Activated naive CD4-positive, alpha-beta T cell (primary cell): ENCODE measurements at places on chromosomes 12 and 14.

GRCh38 chr12:87127272-87127671 is 871.1 kb upstream of the MGAT4C start:
- no peak for DNase-seq

DNA sequence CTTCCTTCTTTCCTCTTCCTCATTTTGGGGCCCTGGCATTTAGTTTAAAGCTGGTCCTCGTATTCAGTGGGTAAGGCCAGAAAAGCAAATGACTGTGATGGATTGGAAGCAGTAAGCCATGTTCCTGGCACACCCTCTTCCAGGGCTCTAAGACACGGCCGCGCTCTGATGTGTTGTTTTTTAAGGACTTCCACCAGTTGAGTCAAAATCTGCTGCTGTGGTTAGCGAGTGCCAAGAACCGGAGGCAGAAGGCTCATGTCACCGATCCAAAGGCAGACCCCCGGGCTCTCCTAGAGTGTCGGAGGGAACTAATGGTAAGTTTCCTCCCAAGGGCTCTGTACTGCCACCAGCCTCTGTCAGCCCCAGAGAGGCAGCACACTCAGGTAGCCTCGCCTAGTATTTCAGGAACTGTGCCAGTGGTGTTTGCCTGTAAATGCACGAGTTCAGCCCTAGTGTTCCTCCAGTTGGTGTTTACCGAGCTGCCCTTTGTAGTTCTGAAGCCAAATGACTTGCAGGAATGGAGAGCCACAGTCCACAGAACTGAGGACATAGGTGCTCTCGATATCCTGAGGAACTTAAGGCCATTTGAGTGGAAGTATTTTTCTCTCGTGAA is 72.7 kb downstream of the ESR2 start:
- no peak for DNase-seq

DNA sequence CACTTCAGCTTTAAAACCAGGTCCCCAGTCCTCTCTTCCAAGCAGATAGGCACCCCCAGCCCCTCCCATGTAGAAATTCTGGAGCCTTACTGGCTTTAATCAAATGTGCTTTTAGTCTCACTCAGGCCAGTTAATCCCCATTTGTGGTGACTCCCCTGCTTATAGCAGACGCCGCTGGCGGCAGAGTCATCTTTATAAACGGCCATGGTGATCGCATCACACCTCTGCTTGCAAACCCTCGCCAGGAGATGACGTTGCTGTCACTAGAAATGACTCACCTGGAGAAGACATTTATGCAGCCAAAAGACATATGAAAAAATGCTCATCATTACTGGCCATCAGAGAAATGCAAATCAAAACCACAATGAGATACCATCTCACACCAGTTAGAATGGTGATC is 369.3 kb downstream of the VRK1 start:
- no peak for DNase-seq

DNA sequence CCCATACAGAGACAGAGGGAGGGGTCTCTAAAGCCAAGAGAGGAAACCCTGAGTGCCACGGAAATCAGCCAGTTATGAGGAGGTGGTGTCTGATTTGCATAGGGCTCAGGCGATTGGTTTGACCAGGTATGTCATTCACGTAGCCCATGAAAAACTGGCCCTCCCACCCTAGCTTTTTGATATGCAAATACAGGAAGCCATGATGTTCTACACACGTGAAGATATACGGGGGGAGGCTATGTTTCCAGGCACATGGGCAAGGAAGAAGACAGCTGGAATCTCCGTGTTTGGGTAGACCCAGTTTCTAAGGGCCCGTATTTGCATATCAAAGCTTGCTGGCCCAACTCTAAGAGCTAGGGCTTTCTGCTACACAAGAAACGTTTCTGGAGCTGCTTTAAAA is 717.8 kb upstream of the SEL1L start:
- no peak for DNase-seq

GRCh38 chr14:103943673-103944072 is 1.3 kb upstream of the RD3L start:
- no peak for DNase-seq

GRCh38 chr12:105278043-105278697 is 42.2 kb upstream of the APPL2 start:
- DNase-seq = no peak

GRCh38 chr14:102437997-102438915 is 71.3 kb downstream of the ANKRD9 start:
- peak; percentile 33 for DNase-seq

DNA sequence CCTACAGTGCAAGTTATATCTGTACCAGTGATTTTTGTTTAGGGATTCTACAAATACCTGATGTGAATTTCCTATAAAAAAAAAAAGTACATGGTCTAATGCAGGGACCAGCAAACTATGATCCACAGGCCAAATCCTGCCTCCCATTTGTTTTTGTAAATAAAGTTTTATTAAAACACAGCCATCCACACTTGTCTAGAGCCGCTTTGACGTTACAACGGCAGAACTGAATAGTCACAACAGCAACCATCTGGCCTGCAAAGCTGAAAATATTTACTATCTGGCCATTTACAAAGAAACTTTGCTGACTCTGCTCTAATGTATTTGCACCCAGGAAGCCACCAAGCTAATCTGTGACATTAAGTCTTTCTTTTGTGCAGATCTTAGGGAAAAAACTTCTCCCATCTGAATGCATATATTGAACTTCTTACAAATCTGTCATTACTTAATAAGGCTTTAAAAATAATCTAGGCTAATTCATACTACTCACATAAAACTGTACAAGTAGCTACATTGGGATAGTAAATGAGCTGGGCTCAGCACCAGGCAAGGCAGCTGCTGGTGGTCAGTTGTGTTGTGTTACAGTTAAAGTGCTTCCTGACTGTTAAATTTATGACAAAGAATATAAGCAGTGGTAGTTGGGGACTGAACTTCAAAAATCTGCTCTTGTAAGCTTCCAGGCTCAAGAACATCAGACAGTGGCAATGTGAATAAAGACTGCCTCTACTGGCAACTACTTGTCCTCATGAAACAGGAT is 303.3 kb downstream of the MED13L start:
- DNase-seq = no peak

GRCh38 chr14:95220663-95221231 is 63.4 kb upstream of the DICER1 start:
- no peak for DNase-seq
